Tibial nerve (tissue), 4 donors: ENCODE measurements at places on chromosomes 7 and 10.

GRCh38 chr7:30770845-30771173, 408 bp upstream of the MINDY4 start:
- DNase-seq = no peak

- no peak for DNase-seq
Observed at GRCh38 chr7:107039199-107039900, 5.2 kb upstream of the PRKAR2B start.

DNA sequence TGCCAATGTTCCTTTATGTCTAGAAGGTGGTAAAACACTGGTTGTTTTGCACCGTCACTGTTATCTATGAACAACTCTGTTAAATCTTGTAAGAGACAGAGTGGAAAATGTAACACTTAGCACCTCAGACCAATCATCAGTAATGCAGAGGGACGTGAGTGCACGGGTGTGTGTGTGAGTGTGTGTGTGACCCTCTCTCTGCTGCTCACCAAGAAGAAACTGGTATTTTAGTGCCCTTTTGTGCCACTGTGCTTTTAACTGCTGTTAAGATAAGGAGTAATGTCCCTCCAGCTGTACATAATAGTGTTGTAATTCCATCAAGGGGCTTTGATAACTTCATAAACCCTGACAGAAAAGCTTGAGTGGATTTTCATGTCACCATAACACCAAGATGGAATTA, 130.1 kb downstream of the CREB5 start:
- no peak for DNase-seq

GRCh38 chr10:97529685-97530465, 31.2 kb downstream of the UBTD1 start:
- no peak for DNase-seq

- DNase-seq = no peak
Observed at GRCh38 chr7:118005026-118005425, 131.8 kb upstream of the CTTNBP2 start.

GRCh38 chr7:128041203-128041602, 10.0 kb upstream of the LRRC4 start:
- no peak for DNase-seq

DNA sequence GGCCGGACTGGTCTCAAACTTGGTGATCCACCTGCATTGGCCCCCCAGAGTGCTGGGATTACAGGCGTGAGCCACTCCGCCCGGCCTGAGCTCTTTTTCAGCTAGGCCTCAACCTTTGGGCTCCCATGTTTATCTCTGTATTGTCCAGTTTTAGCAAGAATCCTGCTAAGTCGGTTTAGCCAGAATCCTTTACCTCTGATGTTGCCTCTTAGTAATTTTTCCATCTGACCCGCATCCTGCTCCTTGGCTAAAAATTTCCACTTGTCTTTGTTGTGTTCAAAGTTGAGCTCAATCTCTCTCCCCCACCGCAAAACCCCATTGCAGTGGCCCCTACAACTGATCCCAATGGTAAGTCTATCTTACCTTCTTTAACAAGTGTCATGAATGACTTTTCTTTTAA, 20.7 kb upstream of the ST7 start:
- DNase-seq = no peak

DNA sequence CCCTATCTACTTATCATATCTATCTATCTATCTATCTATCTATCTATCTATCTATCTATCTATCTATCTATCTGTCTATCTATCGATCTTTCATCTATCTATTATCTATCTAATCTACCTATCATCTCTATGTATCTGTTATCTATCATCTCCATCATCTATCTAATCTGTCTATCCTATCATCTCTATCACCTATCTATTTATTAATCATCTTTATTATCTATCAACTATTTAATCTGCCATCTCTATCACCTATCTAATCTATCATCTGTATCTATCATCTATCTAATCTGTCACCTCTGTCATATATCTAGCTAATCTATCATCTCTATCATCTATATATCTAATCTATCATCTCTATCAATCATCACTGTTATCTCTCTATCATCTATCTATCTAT, 736.3 kb downstream of the TYW1 start:
- no peak for DNase-seq

DNA sequence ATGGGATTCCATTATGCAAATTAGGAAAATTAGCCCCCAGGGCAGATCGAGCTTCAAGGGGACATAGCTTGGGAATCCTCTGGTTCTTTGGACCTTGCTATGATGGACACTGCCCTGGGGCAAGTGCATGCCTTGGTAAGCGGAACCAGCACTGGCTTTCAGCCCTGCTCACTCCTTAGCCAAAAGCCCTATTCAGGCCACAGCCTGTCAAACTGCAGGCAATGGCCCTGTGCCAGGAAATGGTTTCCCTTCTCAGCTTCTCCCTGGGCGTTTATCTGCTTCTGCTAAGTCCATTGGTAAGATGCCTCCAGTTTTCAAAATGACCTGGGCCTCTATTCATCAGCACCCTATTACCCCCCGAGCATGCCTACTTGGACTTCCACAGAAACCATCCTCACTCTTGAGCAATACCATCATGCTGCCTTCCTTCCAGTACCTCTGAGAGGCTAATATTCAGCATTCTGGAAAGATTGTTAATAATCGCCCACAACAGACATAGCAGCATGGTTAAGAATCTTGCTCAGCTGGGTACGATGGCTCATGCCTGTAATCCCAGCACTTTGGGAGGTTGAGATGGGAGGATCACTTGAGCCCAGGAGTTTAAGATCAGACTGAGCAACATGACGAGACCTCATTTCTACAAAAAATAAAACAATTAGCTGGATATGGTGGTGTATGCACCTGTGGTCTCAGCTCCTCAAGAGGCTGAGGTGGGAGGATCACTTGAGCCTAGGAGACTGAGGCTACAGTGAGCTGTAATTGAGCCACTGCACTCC, 918.6 kb upstream of the AUTS2 start:
- DNase-seq = no peak

GRCh38 chr7:137110535-137110934, 233.0 kb downstream of the PTN start:
- DNase-seq = no peak

DNA sequence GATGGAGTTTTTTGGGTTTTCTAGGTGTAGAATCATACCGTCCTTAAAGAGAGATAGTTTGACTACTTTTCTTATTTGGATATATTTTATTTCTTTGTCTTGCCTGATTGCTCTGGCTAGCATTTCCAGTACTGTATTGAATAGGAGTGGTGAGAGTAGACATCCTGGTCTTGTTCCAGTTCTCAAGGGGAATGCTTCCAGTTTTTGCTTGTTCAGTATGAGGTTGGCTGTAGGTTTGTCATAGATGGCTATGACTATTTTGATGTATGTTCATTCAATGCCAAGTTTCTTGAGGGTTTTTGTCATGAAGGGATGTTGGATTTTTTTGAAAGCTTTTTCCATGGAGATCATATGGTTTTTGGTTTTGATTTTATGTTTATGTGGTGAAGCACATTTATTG, 676.9 kb downstream of the SUGCT start:
- DNase-seq = no peak

- DNase-seq = peak; percentile 15
Observed at GRCh38 chr7:3922175-3922635, 621.2 kb downstream of the SDK1 start.

DNA sequence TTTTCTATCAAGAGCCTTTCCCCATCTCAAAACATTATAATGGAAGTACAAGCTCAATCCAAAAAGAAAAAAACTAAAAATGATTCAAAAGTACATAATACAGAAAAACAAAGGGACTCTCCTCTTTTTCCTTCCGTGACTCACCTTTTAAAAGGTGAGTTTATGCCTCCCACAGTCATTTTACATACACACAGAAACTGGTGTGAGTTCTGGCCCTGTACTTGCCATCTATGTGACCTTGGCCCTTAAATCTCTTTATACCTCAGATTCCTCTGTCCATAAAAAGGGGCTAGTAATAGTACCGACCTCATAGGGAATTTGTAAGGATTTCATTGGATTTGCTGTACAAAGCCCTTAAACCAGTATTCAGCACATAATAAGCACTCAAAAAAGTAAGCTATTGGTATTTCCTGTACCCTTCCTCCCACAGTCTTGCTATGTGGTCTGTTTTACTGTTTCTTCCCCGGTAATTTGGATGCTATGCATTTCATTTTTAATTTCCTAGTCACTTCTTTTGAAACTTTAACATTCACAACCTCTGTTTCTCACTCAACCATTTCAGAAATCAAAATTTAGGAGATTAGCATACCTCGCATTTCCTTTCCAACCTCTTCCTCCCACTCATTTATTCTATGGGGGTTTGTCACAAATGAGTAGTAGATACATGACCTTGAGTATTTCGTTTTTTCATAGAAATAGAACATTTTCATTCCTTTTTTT, 39.0 kb downstream of the STK17A start:
- DNase-seq = no peak

DNA sequence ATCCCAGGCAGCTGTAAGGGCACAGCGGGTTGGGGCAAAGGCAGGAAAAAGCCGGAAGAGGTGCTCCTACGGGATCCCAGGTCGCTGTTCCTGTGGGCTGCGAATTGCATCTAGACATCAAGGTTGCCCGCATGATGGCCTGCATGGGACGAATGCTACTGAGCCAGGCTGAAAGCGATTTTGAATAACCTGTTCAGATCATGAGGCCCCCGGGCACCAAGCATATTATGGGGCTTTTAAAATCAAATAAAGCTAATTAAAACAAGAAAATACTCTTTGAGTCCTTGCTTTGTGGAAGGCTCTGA, 37.1 kb downstream of the CAMK2B start:
- DNase-seq = no peak

DNA sequence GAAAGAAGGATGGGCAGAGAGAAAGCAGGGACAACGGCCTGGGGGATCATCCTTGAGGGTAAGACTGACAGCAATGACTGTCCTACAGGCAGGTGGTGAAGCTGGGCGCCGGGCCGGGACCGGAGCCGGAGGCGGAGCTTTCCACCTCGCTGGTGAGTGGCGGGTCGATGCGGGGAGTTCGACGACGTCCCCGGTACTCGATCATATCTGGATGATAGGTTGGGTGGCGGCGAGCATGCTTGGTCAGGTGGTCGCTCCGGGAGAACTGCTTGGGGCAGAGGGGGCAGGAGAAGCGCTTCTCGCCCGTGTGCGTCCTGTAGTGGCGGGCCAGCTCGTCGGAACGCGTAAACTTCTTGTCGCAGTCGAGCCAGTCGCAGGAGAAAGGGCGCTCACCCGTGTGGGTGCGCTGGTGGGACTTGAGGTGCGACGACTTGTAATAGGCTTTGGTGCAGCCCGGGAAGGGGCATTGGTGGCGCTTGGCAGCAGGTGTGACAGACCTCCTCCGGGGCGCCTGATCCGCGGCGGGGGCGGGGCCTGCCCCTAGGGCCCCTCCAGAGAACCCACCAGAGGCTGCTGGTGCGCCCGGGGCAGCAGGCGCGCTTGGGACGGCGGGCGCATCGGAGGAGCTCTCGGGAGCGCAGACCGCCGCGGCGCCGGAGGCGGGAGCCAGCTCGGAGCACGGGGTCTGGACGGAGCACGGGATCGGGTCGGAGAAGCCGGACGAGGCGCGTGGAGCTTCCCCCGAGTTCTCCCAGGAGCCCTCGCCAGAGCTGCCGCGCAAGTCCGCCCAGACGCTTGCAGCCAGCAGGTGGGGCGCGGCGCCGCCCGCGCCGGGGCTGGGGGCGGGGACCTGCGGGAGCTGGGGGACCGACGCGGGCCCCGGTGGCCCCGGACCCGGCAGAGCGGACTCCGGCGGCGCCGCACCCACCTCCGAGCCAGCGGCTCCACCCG, 752 bp downstream of the KLF14 start:
- DNase-seq = no peak

- no peak for DNase-seq
Observed at GRCh38 chr7:976901-977325, 1.6 kb upstream of the COX19 start.

- DNase-seq = no peak
Observed at GRCh38 chr7:29040579-29040925, 82.4 kb upstream of the TRIL start.

DNA sequence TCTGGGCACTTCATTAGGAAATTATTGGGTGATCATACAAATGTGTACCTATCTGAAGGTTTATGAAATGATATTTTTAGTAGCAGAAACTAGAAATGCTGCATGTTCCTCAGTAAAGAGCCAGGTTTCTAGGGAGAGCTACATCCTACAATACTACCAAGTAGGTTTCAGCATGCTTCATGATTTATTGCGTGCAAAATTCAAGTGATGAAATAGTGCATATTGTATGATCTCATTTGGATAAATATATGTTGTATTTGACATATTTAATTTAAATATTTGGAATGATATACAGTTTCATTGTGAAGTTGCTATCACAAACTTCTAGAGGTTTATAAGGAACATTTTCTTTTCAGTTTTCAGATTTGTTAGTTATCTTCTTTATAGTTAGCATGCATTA, 90.5 kb upstream of the GDF10 start:
- DNase-seq = no peak

DNA sequence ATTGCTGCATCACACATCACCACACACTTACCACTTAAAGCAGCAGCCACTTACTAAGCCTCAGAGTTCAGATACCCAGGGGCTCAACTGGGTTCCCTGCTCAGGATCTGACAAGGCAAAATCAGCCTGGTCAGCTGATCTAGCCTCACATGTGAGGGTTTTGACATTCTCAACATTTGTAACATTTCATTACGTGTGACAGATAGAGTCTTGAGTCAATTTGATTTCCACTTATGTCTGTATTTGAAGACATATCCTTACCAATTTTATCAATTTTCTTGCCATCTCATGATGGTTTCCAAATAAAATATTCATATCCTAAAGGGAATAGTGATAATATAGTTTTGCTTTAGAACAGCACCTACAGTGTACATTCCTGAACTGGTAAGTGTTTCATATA, 494.7 kb upstream of the PFKP start:
- DNase-seq = no peak

DNA sequence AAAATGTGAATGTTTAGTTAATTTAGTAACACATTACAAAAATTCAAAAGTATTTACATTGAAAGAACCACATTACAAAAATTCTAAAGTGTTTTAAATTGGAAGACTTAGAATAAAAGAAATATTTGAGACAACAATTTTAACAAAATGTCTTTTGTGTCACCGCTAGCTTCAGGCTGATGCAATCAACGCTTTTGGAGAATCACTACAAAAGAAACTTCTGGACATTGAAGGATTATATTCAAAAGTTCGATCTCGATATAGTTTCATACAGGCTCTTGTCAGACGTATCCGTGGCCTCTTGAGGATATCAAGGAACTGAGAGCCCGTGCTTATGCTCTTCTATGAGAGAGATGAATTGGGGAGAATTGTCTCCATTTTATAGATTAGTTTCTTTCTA, 14.1 kb upstream of the STMP1 start:
- no peak for DNase-seq

- no peak for DNase-seq
Observed at GRCh38 chr7:44893710-44894234, 8.4 kb upstream of the PURB start.
